Stimulated activated CD8-positive, alpha-beta memory T cell treated with anti-CD3 and anti-CD28 coated beads, Interleukin-7, amount 100 ng/mL, for 1 hour (primary cell): ENCODE measurements at places on chromosomes 5 and 9.

DNA sequence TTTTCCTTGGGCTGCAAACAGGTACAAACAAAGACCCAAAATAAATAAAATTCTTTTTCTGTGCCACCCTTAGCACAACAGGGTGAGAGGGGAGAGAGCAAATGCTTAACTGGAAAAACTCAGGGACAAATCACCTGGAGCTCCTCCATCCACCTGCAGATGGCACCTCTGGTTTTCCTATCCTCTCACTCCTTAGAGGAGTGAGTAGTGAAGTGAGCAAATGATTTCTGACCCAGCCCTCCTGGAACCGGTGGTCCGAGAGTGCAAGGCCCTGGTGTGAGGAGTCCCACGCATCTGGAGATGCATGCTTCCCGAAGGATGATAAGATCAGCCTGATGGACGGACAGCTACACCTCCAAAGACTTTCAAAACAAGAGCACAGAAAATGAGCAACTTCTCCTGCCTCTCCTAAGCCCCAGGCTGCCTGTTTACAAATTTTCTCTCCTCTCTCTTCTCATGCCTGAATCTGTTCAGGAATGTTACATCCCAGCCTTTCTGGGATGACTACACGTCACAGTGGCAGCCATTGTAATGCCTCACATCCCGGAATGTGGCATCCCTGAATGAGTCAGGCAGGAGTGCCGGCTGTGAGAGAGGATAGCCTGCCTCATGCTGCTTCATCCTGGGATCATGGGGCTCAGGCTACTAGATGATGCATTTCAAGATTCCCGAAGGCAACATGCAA, 86.4 kb downstream of the ADRB2 start:
- no peak for DNase-seq

GRCh38 chr5:5436203-5436760, 13.8 kb downstream of the ICE1 start:
- DNase-seq = no peak

GRCh38 chr5:175082866-175083590, 358.6 kb downstream of the MSX2 start:
- DNase-seq = no peak

DNA sequence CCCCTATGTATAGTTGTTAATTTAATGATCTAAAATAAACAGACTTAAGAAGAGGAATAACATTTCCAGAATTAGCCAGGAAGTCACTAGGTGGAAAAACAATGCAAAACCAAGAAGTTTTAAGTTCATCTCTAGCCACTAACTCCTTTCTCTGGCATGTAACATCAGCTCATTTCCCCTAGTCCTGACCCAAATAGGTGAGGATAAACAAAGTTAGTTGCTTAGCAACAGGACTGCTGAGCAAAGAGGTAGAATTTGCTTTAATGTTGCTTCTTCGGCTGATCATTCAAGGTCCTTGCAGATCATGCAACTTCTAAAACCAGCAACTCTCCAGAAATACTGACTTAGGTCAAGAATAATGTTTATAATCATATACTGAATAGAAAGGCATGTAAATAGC, 675.8 kb downstream of the CETN3 start:
- DNase-seq = no peak

DNA sequence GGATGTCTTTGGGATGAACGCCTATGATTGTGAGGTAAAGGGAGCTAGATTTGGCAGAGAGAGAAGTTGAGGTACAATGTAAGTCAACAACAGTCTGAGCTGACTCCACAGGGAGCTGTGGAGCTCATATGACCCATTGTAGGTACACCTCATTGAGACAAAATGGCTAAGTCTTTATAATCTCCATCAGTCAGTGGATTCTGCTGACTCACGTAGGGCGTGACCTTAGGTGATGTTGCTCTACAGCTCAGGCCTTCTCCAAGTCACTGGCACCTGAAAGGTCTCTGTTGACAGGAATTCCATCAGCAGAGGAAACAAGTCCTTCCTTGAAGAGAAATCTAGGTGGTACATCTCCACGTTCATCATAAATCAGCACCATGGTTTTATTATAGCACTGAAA, 118.2 kb upstream of the PRR16 start:
- no peak for DNase-seq

DNA sequence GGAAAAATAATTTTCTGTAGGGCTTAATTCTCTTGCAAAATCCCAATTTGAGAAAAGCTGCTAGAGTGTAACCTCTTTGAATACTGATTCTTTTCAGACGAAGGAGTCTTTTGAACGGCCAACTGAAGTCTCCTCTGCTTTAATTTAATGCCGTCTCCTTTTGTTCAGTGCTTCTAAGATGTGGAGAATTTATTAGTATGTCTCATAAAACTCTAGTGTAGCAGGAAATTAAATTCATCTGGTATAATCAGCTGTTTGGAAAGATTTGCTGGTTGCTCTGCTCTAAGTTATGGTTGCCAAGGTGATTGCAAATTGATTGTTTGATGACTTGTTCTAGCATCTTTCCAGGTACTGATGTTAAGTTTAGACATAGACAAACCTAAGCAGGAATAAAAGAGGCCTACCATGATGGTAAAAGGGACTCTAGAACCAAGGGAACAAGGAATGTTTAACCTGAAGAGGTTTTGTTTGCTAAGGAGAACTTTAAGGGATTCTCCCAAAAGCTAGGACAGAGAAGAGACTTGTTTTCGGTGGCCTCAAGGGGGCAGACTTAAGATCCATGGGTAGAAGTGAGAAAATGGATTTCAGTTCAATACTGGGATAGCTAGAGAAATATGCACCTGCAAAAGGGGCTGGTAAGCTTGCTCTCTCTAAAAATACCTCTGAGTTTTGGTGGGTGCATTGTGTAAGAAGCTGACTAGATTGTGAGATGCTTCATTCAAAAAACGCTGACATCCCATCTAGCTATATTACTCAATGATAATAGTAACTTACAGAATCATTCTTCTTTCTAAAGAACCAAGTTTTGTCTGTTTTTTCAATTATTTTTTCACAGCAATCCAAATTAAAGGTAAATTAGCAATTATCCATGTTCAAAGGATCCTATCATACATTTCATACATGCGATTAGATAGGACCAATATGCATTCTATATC, 5.7 kb upstream of the ADRB2 start:
- no peak for DNase-seq

DNA sequence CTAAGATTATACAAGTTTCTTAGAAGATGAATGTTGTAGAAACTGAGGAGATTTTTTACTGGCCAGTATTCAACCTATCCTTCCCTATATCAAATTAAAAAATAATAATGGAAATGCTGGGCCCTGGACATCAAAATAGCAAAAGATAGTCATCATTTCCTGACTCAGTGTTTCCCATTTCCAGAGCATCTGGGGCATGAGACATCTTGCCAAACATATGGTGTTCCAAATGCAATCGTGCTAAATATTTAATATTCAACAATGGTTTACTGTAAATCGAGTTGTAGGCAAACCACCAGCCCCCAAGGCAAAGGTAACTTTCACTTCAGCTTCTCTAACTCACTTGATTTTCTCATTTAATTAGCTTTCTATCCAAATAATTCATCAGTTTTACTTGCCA, 152.9 kb downstream of the FRMD3 start:
- no peak for DNase-seq
